Ovary (tissue), 10 donors: ENCODE measurements at places on chromosomes 13 and 19. TPM values are rescaled to one million over a fixed set of nuclear protein-coding genes. Genes with fewer than 3 reads are reported as not detected.

Gene TMC4
- polyA plus RNA-seq = 0.79 TPM

DNA sequence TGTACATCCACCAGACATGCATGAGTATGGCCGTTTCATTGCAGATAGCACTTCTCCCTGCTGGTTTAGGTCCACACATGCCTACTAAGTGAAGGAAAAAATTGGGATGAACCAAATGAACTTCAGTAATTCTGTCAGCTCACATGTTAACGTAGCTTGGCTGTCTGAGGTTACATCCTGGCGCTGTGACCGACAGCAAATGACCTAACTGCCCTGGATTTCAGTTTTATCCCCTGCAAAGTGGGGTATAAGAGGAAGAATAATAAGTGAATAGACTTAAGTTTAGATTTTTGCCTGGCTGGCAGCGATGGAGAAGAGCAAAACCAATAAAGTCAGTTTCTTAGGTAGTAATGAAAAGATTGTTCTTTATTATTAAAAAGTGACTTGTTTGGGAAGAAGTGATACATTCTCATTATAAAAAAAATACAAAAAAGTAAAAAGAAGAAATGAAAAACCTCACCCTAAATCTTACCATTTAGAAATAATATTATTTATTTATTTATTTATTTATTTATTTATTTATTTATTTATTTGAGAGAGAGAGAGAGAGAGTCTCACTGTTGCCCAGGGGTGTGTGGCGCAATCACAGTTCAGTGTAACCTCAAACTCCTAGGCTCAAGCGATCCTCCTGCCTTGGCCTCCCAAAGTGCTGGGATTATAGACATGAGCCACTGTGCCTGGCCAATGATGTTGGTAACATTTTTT lies 4.2 kb upstream of the RNF113B start:
- H3K4me1 ChIP-seq = no peaks in the 10 kb centered on the region
- H3K4me3 ChIP-seq = no peak overlapping the region
- H3K36me3 ChIP-seq = no peaks in the 10 kb centered on the region
- no peak for DNase-seq
- H3K27ac ChIP-seq = no peak overlapping the region

Gene TIMM13
- 46.1 TPM for polyA plus RNA-seq

Gene ZNF813
- polyA plus RNA-seq = 1.9 TPM

Gene LAIR1
- polyA plus RNA-seq = 21.2 TPM
